Heart left ventricle (tissue), 16 donors: ENCODE measurements at places on chromosomes 16 and 17. TPM values are rescaled to one million over a fixed set of nuclear protein-coding genes. Genes with fewer than 3 reads are reported as not detected.

GRCh38 chr16:23974223-23974622 is 138.4 kb downstream of the PRKCB start:
- DNase-seq = no peak

DNA sequence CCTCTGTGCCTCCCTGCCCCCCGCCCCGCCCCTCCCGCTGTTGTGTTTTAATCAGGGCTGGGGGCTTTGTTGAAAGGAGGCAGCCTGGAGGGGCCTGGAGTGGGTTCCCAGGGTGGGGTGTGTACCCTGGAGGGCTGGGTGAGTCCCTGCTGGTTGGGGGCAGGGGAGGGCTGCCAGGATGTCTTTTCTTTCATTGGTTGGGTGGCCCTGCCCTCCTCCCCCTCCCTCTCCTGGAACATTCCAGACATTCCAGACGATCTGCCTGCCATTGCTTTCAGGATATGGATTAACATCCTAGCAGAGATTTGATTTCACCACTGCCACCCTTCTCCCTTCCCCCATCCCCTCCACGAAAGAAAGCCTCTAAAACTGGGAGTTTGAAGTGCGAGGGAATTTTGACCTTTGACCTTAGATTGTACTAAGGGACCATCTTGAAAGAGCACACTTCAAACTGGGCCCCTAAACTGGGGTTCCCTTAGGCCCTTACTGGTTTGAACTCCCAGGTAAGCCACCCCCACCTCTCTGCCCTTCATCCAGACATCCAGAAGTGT is 25.3 kb downstream of the IGF2BP1 start:
- no peak for DNase-seq

DNA sequence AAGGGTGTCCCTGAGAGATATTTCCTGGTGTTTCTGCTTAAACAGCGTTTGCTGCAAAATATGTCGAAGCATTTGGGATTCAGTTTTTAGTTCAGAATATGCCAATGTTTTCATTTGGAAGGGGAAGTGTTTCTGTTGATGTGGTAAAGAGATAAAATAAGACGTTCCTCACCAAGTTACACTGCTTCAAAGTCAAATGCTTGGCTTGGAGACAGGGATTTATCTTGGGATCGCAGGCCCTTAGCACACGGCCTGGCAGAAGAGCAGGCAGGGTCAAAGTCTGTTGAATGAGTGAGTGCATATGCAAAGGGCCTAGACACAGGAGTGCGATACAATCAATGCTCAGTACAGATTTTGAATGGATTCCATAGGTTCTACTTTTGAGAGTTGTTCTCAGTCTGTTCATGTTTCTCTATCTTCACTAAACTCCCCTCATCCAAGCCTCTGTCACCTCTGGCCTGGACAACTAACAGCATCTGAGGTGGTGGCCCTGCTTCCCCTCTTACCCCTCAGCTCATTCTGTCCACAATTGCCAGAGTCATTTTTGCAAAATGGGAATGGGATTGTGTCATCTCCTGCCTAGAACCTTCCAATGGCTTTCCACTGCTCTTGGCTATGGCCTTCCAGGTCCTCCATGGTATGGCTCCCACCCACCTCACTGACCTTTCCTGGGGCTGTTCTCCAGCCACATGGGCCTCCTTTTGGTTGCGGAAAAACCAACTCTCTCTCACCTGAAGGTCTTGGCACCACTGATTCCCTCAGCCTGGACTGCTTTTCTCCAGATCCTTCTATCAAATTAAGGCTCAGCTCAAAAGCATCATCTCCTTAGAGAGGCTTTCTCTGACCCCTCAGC is 3.2 kb downstream of the DEXI start:
- no peak for DNase-seq

- DNase-seq = no peak
Observed at GRCh38 chr16:27113341-27113841, 46.7 kb downstream of the C16orf82 start.

DNA sequence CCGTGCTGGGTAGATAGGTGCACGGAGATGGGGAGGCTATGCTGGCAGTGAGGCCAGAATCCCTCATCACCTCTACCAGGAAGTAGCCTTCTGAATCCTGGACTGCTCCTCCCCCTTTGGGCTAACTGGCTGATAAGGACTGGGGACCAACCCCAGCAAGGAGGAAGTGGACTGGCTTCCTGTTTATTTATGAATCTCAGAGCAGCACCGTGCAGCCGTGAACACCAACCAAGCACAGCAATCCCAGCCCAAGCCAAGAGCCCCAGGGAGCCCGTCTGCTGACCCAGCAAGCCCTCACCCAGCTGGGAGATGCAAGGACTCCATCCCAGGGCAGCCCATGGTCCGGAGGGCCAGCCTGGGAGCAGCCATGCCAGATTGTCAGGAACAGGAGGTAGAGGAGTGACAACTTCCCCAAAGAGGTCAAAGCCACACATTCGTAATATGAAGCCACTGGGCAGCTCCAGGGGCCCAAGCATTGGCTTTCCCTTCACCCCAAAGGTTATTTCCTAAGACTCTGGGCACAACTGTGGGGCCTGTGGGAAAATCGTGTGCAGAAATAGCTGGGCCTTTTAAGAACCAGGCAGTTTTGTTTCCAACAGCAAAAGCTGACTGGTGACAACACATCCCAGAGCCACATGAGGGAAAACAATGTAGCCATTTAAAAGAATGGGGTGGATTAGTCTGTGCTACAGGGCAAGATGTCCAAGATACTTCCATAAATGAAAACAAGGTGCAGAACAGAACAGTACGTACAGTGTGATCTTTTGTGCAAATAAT is 23.9 kb downstream of the PHB1 start:
- DNase-seq = no peak

GRCh38 chr17:19414396-19415280 is 3.6 kb downstream of the RNF112 start:
- no peak for DNase-seq

DNA sequence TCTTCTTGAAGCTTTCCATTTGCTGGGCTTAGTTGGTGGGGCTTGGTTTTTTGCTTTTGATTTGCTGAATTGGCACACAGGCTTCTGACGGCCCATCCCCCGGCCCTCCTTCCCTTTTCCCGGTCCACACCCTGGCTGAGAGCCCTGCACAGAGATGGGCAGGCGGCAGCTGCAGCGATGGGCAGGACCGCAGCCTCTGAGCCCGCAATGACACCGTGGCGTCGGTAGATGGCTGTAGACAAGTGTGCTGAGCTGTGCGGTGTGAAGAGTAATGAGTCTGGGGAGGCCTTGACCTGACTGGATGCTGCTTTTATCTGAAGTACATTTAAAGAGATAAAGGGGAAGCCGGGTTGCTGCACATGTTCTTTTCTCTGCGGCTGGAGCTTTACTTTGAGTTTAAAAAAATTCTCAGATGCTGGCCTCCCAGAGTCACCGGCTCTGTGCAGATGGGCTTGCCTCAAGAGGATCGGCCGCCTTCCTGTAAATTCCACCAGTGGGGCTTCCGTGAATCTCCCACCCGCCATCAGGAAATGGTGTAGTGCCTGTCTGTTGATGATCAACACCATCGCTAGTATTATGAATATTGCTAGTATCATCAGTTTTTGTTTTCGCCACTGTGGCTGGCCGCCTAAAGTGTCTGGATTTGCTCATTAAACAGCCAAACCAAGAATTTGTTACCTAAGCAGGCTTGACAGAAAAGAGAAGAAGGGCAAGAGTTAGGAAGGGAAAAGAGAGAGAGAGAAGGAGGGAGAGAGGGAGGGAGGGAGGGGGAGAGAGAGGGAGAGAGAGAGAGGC is 245.6 kb upstream of the RBFOX1 start:
- peak; percentile 8 for DNase-seq

The NRN1L gene
- 1.8 TPM for polyA plus RNA-seq

The FBXO39 gene
- polyA plus RNA-seq = 0.14 TPM

The PPY gene
- not detected for polyA plus RNA-seq

The PRPSAP2 gene
- 11.0 TPM for polyA plus RNA-seq
